ENCODE measurements at places on chromosomes 16 and 17.

DNA sequence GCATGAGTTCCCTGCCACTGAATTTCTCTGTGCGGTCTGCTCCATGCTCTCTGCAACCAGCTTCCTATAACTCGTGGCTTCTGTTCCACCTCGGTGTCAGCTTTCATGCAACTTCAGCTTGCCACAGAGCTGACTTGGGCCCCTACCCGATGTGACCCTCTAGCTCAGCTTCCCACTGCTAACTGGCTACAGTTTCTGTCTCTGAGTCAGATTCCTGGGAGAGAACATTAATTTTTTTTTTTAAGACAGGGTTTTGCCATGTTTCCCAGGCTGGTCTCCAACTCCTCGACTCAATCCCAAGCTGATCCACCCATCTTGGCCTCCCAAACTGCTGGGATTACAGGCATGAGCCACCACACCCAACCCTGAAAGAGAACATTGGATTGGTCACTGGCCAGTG is 35.5 kb upstream of the PSMD7 start:
- no peak for DNase-seq

GRCh38 chr17:72967277-72967970 is 125.1 kb downstream of the SLC39A11 start:
- peak; percentile 75 for DNase-seq

- DNase-seq: no peak
These were observed 34.0 kb downstream of the ZFHX3 start for GRCh38 chr16:73013974-73014373.

GRCh38 chr17:68248199-68248825 is 469 bp downstream of the AMZ2 start:
- peak; percentile 77 for DNase-seq

DNA sequence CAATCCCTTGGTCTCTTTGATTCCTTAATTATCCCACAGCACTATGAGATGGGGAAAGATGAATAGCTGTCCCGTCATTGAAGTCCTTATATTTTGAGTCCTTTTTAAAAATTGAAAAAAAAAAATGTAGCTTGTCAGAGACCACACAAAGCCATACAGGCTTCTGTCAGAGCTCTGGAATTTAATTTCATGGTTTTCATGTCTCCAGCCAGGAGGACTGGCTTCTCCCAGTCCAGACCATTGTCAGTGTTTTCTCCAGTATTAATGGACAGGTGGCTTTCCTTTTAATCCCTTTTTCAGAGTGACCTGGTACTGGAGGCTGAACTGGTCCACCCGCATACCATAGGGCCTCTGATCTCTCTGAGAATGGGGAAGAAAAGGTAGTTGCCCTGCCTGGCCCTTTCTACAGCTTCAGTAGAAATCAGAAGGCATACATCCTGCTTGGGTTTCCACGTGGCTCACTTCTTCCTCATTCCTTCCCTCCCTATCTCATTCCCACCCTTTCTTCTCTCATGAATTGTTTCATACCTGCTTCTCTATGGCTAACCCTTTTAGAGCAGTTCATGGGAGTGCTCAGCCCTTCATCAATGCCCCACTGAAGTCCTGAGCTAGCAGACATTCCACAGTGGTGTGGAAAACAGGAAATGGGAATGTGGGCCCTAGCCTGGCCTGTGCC is 29.1 kb downstream of the TRIM16 start:
- peak; percentile 31 for DNase-seq

DNA sequence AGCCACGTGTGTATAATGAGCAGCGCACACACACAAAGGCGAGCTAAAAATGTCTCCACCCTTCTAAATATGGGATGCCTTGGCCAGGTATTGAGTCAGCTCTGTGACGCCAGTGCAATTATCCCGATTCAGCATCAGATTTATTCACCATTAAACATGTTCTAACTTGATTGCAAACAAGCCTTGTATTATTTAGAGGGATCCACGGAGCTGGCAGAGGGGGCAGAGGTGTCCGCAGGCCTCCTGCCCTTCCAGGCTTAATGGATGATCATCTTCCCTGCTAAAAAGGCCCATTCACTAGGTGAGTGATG is 591.7 kb downstream of the MAF start:
- DNase-seq: no peak

- DNase-seq: no peak
These were observed 36.4 kb downstream of the HEATR3 start for GRCh38 chr16:50102051-50102746.

- no peak for DNase-seq
These were observed at the start of gene CBFA2T3 for GRCh38 chr16:88977018-88977811. TSS of gene CBFA2T3 (minus strand) at chr16:88977207. CDS start at chr16:88976807, 400 bp downstream.
